Ammon's horn (tissue), 1 donor: ENCODE measurements at places on chromosomes 1 and 21.

- DNase-seq = no peak
These were observed 91.5 kb downstream of the XCL2 start for GRCh38 chr1:168452329-168452728.

DNA sequence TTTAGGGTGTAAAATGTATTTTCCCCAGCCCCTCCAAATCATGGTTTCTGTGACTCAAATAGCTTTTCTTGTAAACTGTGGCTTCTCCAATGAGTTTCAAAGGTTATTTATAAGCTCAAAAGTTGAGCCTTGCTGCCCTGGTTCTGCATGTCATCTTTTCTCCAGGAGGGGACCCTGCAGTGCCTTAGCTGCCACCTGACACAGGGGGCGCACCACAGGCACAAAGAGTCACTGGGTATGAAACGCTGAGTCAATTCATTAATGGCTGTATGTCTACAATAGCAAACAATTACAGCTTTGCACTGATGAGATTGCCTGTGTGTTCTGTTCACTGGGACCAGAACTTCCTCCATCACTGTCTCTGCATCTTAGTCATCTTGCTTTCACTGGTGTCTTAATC lies 100.8 kb downstream of the PCP4 start:
- DNase-seq = no peak

DNA sequence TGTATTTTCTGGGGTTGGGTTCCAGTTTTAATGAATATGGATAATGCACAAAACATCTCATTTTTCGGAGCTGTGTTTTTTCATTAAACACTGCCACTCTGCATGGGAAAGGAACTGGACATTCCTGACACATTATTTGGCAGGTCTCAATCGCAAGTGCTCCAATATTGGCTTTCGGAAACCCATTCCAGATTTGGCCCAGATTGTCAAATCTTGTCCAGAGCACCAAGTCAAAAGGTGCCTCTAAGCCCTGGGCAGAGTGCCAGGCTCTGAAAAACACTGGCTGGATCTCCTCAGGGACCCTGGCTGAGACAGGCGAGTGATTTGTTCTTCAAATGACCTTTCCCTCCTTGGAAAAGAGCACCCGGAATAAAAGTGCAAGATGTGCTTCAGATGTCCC lies 68.4 kb upstream of the MRPS6 start:
- no peak for DNase-seq

DNA sequence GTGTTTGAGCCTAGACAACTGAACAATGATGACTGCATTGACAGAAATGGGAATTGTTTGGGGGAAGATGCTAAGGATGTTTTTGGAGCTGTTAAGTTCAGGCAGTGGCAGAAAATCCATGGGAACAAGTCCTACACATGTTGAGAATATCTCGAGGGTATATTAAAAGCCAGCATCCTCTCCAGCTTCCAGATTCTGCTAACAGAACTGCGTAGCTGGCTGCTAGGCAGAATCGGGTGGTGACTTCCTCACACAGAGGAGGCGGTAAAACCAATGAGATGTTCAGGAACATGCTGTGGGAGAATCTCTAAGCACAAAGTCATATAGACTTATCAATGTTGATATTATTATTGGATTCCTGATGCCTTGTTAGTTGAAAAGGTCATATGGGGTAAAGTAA lies 14.8 kb downstream of the FAM163A start:
- peak; percentile 17 for DNase-seq

- no peak for DNase-seq
These were observed 195.5 kb upstream of the NFIA start for GRCh38 chr1:60886793-60887331.

GRCh38 chr1:100304921-100305320 lies 38.9 kb downstream of the RTCA start:
- no peak for DNase-seq

DNA sequence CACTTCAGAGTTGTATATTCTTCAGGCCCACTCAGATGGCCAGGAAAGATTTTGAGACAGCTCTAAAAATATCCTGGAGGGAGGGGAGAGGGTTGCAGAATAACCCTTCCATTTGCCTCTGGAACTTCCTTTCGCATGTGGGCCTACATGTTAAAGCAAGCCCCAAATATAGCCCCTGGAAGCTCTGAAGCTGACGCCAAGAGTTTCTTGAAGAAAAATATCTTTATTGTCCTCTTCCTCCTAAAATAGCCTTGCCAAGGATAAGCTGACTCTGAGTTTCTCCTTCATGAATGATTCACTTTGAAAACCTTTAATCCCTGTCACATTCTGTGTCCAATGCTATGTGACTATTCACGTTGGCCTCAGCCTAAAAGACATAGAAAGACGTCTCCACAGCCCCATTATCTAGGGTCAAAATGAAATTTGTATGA lies 6.4 kb downstream of the C1orf116 start:
- DNase-seq = no peak

DNA sequence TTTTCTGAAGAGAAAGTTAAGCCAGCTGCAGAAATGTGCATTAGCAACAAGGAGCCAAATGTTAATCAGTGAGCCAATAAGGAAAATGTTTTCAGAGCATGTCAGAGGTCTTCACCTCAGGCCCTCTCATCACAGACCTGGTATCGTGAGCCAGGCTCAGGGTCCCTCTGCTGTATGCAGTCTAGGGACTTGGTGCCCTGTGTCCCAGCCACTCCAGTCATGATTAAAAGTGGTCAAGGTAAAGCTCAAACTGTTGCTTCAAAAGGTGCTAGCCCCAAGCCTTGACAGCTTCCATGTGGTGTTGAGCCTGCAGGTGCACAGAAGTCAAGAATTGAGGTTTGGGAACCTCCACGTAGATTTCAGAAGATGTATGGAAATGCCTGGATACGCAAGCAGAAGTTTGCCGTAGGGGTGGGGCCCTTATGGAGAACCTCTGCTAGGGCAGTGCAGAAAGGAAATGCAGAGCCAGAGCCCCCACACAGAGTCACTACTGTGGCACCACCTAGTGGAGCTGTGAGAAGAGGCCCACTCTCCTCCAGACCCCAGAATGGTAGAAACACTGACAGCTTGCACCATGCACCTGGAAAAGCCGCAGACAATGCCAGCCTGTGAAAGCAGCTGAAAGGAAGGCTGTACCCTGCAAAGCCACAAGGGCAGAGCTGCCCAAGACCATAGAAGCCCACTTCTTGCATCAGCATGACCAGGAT lies 1128.7 kb downstream of the AMY1C start:
- no peak for DNase-seq

DNA sequence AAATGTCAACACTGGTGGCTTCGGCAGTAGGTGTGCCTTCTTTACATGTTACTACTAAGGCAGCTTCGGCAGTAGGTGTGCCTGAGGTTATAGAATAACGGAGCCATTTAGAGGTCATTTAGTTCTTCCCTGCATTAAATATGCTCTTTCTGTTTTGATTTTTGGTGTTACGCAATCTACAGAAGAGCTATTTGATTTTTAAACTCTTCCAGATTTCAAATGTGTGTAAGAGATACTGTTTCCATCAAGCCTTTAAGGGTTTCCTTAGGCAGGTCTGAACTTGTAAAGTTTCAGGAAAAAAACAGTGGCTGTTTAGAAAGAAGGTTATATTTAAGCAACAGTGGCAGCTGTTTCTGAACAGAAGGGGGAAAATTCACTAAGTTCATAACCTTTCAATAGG lies 54.8 kb downstream of the PIK3R3 start:
- no peak for DNase-seq

- no peak for DNase-seq
These were observed 30.1 kb upstream of the VASH2 start for GRCh38 chr1:212920246-212920645.

GRCh38 chr1:11802973-11803885 lies 2.5 kb downstream of the MTHFR start:
- DNase-seq = peak; percentile 86

DNA sequence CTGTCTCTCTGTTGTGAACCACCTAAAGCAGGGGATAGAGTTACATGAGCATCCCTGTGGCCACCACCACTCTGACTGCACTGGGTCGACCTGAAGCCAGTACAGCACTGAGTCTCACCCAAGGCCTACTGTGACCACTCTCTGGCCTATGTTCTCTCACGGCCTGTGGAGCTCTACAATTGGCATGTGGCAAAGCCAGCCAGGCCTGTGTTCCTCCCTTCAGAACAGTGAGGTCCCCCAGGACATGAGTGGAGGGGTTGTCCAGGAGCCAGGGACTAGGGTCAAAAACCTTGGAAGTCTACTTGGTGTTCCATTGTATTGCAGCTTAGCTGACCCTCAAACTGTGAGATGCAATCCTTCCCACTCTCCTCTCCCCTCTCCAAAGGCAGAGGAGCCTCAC lies 42.7 kb upstream of the FMO3 start:
- no peak for DNase-seq
